ENCODE measurements at places on chromosomes 11 and 22.

DNA sequence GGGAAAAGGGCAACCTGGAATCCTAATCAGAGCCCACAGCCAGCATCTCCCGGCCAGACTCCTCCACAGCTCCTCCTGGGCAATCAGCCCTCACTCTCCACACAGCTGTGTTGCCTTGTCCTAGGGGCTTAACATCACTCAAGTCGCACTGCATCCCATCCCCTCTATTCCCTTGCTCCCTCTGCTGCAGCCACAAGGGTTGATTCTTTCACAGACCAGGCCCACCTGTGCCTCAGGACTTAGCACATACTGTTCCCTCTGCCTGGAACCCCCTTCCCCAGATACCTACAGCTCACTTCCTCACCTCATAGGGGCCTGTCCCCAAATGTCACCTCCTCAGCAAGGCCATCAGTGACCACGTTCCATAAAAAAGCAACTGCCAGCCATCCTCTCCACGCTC lies 18.4 kb downstream of the SPATA19 start:
- no peak for DNase-seq

GRCh38 chr11:66539870-66540213 lies 6.0 kb downstream of the ZDHHC24 start:
- no peak for DNase-seq

DNA sequence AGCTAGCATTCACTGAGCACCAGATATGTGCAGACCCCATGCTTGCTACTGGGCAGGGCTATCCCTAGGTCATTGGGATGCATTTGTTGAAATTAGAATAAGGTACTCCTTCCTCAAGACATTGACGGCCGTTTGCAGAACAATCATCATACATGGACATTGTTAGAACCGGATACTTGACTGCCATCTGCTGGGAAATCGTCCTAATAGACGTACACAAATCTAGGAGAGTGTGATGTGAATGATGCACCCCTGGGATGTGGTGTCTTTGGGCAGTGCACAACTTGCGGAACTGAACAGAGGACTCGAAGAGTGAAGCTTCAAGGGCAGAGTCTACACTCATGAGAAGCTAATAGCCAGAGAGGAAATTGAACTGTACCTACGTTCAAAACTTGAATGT lies 35.9 kb downstream of the MYO18B start:
- no peak for DNase-seq

DNA sequence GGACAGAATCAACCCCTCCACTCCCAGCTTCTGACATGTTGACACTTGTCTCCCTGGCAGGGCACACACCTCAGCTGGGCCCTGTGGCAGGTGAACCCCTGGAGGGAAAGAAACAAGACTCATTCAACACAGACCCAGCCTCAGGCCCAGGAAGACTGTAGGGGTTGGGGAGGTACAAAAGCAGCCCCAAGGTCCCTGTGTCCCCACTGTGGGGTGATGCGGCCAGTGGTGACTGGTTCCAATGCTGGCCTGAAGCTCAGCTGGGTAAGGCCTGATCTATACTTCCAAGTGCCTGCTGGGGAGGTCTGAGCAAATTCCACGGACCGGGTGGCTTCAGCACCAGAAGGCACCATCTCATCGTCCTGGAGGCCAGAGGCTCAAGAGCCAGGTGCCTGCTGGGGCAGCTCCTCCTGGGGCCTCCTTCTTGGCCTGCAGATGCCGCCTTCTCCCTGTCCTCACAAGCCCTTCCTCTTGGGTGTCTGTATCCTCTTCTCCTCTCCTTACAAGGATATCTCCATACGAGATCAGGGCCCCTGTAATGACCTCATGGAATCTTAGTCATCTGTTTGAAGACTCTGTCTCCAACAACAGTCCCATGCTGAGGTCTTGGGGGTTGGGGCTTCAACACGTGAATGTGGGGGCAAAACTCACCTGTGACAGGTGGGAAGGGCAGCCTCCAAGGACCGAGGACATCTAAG lies 1492.1 kb downstream of the BRD1 start:
- no peak for DNase-seq

DNA sequence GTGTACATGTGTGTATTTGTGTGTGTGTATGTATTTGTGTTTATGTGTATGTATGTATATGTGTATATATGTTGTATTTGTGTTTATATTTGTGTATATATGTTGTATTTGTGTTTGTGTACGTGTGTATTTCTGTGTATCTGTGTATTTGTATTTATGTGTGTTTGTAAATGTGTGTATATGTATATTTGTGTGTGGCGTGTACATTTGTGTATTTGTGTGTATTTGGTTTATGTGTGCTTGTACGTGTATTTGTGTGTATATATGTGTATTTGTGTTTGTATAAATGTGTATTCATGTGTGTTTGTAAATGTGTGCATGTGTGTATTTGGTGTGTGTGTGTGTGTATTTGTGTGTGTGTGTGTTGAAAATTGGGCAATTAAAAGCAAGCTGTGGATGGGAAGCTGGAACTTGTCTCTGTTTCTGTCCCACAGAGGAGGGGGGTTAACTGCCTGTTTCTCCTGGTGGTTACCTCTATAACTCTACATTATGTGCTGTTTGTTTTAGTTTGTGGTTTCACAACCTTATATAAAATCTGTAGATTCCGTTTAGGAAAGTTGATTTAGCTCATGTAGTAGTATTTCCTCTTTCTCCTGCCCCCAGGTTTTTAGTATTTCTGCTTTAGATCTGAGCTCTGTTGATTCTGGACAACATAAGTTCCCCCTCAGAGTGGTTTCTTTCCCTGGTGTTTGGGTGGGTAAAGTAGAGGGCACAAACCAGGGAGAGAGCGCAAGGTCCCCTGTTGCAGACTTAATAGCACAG lies 28.9 kb downstream of the AP2A2 start:
- DNase-seq, result no peak

DNA sequence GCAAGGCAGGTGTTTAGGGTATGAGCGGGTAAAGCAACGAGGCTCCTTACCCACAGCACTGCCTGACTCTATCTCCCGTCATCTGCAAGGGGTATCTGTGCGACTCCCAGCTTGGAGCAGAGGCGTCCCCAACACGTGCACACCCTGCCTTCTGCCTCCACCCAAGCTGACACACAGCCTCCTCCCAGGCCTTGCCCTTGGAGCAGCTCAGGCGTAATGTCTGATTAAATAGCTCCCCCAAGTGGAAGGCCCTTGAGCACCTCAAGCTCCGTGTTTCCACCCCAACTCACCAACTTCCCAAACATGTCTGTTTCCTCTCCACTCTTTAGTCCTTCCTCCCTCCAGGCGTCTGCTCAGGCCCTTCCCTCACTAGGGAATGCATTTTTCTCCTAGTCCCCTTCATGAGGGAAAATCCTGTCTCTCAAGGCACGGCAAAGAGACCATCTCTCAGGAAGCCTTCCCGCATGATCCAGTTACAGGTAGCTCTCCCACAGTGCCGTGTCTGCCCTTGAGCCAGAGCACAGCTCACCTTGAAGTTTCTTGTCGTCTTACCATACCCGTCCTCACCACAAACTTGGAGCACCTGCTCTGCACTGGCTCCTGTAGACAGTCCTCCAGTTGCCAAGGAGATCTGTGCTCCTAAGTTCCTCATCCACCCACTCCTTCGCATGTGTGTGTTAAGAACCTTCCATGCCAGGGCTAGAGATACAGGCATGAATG lies 15.8 kb downstream of the CYB5R2 start:
- DNase-seq, result no peak

GRCh38 chr22:36544107-36544620 lies 15.2 kb upstream of the EIF3D start:
- no peak for DNase-seq

DNA sequence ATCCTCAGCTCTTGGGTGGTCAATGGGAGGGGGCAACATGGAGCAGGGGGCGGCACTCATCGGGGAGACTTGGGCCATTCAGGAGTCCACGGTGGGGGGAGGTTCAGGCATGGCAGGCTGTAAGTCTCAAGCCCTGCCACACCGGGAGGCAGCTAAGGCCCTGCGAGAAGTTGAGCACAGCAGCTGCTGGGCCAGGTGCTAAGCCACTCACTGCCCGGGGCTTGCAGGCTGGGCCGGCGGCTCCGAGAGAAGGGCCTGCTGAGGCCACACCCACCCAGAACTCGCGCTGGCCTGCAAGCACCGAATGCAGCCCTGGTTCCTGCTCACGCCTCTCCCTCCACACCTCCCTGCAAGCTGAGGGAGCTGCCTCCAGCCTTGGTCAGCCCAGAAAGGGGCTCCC lies 131.4 kb downstream of the OR4C45 start:
- DNase-seq, result no peak

GRCh38 chr11:65844231-65844872 lies 10.6 kb downstream of the SNX32 start:
- DNase-seq, result no peak
